ENCODE measurements at places on chromosomes 16 and 17.
A peak's percentile ranks its signal among the peaks of the same experiment; 100 is the strongest.

DNA sequence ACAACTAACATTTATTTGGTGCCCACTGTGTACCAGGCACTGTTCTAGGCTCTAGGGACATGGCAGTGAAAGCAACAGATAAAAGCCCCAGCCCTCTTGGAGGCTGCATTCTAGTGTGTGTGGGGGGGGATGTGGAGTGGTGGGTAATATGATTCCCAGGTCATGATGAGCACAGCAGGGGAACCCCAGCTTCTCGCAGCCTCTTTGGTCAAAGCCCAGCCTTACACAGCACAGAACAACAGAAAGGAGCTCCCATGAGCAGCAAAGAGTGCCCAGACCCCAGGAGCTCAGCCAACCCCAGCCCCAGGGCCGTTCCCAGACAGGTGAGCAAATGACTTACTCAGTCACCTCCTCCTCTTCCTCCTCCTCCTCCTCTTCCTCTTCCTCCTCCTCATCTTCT is 21.9 kb downstream of the CNGB1 start:
- no peak for DNase-seq

DNA sequence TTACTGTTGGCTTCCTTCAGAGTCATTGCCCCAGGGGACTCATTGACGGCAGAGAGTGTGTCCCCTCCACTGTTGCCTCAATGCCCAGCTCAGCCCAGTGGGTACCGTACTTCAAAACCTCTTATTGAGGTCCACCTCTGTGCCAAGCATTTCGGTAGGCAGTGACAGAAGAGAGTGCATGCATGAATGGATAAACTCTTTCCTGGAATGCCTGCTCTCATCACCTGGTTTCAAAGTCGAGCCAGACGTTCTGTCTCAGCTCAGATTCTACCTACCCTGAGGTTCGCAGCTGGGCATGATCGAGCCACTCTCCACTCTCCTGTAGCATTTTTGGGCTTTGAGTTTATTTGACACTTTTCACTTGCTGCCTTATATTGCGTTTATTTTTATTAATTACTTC is 647.0 kb downstream of the MAF start:
- DNase-seq: no peak

GRCh38 chr17:77498791-77499698 is 358.3 kb downstream of the SEC14L1 start:
- DNase-seq: no peak

GRCh38 chr17:62076864-62077788 is 12.0 kb upstream of the MED13 start:
- DNase-seq: no peak

DNA sequence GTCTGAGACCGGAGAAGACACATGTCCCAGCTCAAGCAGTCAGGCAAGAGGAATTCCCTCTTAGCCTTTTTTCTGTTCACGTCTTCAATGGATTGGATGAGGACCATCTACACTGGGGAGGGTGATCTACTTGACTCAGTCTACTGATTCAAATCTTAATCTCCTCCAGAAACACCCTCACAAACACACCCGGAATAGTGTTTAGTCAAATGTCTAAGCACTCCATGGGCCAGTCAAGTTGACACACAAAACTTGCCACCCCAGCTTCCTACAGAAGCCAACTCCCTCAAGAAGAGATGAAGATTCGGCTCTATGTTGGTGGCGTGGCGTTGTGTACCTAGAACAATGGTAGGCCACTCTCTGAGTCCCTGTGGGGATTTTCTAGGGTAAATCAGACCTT is 22.5 kb upstream of the NKD1 start:
- no peak for DNase-seq

DNA sequence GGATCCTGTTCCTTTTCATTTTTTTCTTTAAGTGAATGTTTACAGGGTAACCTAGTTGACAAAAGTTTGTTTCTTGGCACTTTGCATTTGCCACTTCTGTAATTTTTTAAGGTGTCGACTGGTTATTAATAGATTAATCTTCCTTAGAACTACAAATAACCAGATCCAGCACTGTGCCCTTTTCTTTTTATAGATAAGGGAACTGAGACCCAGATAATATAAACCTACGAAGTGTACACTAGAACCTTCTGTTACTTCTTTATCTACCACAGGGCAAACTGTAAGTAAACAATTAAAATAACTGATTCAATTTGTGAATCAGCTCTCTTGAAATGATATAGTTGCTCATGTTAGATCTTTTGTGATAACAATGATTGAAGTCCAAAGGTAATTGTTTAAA is 55.4 kb downstream of the NLK start:
- DNase-seq: no peak

DNA sequence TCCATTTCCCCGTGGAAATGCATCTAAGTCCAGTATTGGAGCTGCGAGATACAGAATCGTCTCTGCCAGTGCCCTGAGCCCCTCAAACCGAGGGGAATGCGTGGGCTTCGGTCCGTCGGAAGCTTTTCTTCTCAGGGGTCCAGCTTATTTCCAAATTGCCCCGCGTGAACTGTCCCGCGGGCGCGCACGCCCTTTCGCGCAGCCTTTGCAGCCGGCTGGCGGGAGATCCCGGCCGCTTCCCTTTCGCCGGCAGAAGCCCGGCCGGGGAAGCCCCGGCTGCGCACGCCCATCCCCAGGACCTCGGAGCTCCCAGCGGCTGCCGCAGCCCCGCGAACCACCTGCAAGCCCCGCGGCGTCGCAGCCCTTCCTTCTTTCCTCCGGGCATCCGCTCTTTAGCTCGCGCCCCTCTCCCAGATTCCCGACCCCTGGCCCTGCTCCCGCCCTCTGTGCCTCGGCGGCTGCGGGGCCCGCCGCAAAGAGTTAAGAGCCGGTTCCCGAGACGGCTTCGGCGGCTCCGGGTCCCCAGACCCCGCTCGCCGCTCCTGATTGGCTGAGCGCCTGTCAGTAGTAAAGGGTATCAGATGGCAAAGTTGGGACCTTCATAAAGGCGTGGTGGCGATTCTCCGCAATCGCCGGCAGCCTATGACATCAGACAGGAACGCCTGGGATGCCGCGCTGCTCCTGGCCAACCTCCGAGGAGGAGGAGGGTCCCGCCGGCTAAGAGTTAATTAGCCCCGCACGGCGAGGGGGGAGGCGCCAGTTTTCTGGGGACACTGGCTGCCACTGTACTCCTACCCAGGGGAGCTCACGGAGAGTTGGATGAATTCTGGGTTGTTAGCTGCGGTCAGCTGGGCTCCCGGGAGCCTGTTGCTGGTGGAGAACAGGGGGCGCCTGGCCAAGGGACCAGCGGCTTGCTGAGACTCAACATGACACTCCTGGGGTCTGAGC is at the start of gene MYOCD:
Gene MYOCD (plus strand): TSS at position 628 of the 948 bp plus-strand sequence. CDS start 299 bp downstream, at position 927.
- no peak for DNase-seq

GRCh38 chr16:57462978-57463362 is 491 bp downstream of the POLR2C start:
- DNase-seq: no peak

- DNase-seq: no peak
These were observed 245.0 kb upstream of the CDH5 start for GRCh38 chr16:66121466-66121865.

DNA sequence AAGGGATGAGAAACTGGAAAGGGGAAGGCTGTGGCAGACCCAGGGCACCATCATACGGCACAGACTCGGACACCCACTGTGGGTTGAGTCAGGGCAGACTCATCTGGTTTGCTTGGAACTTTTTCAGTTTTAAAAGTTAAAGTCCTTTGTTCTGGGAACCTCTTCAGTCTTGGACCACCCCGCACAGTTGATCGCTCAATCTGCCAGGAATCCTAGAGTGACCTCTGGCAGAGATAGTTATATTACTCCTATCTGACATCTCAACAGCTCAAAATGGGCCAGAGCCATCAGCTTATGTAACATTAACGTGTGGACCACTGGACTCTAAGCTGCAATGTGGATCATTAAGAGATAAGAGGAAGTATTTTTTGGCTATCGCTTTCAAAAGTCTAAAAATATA is 164.3 kb downstream of the ABCA8 start:
- no peak for DNase-seq

DNA sequence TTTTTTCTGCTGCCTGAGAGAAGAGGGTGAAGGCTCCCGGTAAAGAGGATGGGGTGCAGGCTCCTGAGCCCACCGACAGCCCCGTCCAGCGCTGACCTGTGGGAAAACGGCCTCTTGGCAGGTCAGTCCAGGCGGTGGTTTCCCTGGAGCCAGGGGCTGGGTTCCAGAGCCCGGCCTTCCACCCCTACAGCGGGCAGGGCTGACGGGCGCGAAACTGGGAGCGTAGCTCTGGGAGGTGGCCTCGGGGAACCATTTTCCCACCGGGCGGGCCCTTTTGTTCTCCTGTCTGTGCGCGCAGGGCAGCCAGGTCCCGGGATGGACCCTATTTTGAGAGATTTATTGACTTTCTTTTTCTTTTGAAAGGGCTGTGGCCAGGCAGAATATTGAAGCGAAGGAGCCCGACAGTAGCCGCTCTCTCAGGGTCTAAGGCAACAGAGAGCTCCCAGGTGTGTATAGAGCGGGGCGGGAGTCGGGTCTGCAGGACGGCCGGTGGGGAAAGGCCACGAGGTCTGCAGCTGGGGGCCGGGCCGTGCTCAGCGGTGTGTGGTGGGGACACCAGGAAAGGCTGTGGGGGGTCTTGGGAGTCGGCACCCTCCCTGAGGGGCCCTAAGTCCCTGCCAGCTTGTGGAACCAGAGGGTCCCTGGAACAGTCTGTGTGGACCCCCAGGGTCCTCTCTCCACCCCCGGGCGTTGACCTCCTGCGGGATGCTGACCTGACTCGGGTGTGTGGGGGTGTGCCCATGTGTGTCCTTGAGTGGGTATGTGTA is 32.3 kb downstream of the METRNL start:
- DNase-seq: no peak

DNA sequence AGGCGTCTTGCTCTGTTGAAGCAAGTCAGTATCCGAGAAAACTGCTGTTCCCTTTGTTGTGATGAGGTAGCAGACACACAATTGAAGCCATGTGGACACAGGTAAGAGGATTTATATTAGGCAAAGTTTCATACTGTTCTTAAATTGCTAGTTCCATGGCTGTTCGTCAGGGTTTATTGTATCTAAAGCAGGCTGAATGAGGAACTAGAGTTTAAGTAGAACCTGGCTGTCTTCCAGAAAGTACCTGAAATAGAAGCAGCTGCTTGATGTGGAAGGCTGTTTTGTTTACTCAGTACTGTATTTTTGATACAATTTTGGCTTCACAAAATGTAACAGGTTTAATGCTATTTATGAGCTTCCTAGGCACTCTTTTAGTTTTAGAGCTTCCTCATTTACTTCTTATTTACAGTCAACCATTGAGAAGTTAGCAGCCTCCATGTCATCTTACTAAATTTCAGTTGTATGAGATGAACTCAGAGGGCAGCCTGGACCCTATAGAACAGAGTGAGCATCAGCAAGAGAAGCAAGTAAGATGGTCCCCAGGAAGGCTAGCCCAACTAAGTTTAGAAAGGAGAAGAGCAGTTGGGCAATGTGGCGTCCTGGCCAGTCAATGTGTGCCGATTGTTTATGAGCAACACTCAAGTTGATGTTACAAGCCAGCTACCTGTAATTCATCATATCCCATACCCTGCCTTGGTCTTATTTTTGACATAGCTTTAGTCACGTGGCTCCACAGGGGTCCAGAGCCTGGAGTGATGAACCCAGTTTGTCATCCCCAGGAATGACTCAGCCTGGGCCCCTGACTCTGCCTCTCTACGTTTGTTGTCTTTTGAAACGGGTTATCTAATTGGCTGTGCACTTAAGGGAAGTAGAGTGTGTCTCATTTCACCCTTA is 9.7 kb upstream of the ARL2BP start:
- DNase-seq: no peak

GRCh38 chr17:65629234-65629690 is 67.8 kb upstream of the AXIN2 start:
- DNase-seq: no peak

DNA sequence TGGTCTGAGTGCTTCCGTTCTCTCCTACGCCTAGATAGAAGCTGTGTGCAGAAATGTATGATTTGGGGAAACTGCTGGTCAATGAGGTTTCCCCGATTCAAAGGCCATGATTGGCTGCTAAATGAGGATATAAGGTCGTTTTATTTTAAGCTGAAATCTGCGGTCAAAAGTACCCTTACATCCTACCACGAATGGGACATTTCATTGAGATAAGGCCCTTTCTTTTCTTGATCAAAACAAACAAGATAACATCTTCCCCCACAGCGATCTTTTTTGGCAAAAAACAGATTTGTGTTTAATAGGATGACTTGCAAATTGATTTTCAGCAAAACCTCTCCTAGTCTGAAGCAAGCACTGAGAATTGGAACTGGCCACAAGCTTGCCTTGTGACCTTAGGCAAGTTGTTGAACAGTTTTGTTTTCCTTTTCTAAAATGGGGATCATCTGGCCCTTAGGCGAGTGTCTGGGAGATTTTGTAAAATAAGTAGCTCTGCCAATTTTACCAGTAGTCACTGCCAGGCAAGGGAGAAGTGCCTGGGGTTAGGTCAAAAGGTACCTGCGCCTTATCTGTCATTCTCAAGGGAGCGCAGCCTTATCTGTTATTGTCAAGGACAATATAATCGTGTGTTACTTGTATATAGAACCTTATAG is 635 bp downstream of the SCPEP1 start:
- no peak for DNase-seq

DNA sequence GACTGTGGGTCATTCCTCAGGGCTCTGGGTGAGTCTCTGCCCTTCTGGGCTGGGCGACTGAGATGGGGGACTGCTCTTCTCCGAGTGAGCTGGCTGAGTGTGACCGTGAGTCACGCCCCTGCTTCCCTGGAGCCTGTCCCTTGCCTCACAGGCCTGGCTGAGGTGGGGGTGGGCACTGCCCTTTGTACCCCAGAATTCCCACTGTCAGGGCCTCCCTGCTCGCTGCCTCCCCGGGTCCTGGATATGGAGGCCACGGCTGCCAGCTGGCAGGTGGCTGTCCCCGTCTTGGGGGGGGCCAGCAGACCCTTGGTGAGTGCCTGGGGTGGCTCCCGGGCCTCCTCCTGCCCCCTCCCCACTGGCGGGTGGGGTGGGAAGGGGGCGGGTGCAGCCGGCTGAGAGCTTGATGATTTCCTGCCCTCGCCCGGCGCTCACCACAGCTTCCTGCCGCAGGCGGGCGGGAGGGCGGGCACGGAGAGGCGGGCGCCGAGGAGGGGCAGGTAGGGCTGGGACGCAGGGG is at the start of gene LAT:
Gene LAT (plus strand): TSS at position 434 of the 517 bp plus-strand sequence. CDS start 366 bp downstream, outside the sequence.
- peak; percentile 36 for DNase-seq

DNA sequence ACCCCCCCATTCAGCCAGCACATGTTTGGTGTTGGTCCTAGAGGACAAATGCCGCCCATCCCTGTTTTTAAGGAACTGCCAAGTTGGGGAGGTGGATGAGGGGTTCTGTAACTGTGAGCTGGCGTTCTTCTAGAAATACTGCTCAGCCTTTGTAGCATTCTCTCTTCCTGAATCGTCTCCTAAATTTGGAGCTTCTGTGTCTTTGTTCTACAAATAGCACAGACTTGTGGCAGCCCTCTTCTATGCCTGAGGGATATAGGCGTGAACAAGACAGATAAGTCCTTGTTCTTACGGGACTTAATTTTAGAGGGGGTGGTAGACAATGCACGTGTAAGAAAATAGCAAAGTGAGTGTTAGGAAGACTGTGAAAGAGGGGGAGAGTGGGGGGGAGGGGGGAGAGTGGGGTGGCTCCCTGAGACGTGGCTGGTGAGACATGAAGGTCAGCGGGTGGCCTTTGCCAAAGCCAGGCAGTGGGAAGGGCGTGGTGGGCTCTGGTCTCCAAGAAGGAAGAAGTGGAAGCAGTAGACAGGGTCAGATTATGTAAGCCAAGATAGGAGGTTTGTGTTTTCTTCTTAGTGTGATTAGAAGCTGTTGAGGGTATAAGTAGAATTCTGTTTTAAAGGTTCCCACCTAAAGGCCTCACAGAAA is 9.9 kb downstream of the MFSD11 start:
- no peak for DNase-seq

- DNase-seq: no peak
These were observed 20.4 kb downstream of the KIAA0513 start for GRCh38 chr16:85047867-85048455.
